ENCODE measurements at places on chromosomes 11 and 22. TPM values are rescaled to one million over a fixed set of nuclear protein-coding genes. Genes with fewer than 3 reads are reported as not detected.

OR4A5 gene
- not detected for total RNA-seq

AKIP1 gene
- 7.1 TPM for total RNA-seq

KRTAP5-8 gene
- total RNA-seq: not detected

RASSF10 gene
- total RNA-seq: not detected

HEPHL1 gene
- not detected for total RNA-seq

OR52E5 gene
- total RNA-seq: not detected

TSPAN32 gene
- 21.6 TPM for total RNA-seq

KMT2A gene
- 126 TPM for total RNA-seq

CCND1 gene
- total RNA-seq: 1.3 TPM

IGLL1 gene
- 0.31 TPM for total RNA-seq

TEX12 gene
- 0.63 TPM for total RNA-seq

FDXACB1 gene
- total RNA-seq: 2.0 TPM

LUZP2 gene
- not detected for total RNA-seq

OR51B5 gene
- total RNA-seq: 0.31 TPM

MMP3 gene
- not detected for total RNA-seq

OR8A1 gene
- not detected for total RNA-seq

CD248 gene
- total RNA-seq: 1.5 TPM

SEC14L6 gene
- not detected for total RNA-seq

SUSD2 gene
- 0.31 TPM for total RNA-seq

C22orf31 gene
- not detected for total RNA-seq

BDNF gene
- under 0.01 TPM for total RNA-seq

GGT1 gene
- total RNA-seq: 8.8 TPM

APOL5 gene
- total RNA-seq: not detected

FXYD2 gene
- total RNA-seq: 5.7 TPM

APIP gene
- 7.8 TPM for total RNA-seq

GRIK4 gene
- 0.21 TPM for total RNA-seq

GAS2 gene
- 1.2 TPM for total RNA-seq

HMBS gene
- total RNA-seq: 2.7 TPM

ELMOD1 gene
- total RNA-seq: under 0.01 TPM
